ENCODE measurements at places on chromosomes 5 and 9.
A peak's percentile ranks its signal among the peaks of the same experiment; 100 is the strongest.

- DNase-seq = no peak
Measured at GRCh38 chr5:33843579-33843978, 48.2 kb downstream of the ADAMTS12 start.

GRCh38 chr5:90477621-90478215, 3.1 kb downstream of the POLR3G start:
- no peak for DNase-seq

GRCh38 chr9:136671646-136672430, 9.1 kb downstream of the EGFL7 start:
- DNase-seq = no peak

GRCh38 chr5:54732108-54732507, 214.5 kb downstream of the SNX18 start:
- no peak for DNase-seq

GRCh38 chr9:76203373-76203772, 190.9 kb downstream of the RFK start:
- DNase-seq = no peak

GRCh38 chr5:40395251-40395650, 284.5 kb upstream of the PTGER4 start:
- DNase-seq = no peak

GRCh38 chr9:18474783-18475182, 830 bp downstream of the ADAMTSL1 start:
- no peak for DNase-seq

GRCh38 chr9:35757892-35758275, 3.8 kb upstream of the MSMP start:
- no peak for DNase-seq

- DNase-seq = no peak
Measured at GRCh38 chr5:54738118-54738972, 220.8 kb downstream of the SNX18 start.

GRCh38 chr5:142115937-142116614, 7.5 kb downstream of the NDFIP1 start:
- DNase-seq = no peak

DNA sequence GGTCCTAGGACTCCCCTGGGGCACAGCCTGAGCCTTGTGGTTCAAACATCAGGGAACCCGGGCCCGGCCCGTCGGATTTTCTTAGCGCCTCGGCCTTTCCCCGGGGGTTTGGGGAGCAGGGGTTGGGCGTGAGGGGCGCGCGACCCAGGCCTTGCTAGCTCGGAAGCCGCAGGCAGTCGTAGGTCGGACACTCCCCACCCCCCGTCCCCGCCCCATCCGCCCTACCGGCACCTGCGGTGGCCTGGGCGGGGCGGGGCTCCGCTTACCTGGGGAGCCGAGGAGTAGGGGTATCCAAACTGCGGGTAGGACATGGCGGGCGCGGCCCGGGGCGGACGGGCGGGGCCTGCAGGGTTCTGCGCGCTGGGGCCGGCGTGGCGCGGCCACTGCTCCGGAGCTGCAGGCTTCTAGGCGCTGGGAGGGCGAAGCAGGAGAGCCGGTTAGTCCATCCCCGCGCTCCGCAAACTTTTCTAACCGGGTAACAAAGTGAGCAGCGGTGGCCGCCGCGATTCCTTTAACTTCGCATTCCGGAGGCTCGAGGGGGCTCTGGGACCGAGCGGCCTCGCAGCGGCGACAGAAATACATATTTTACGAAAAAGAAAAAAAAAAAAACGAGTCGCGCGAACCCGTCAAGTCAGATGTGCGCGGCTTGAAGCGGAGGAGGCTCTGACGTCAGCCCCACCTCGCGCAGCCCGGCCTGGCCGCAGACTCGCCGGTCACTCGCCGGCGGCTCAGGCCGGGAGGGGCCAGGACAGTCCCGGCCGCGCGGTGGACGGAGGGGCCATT, at the start of gene IRX4:
Gene IRX4, minus strand, starts transcription at position 589 of the 783 bp plus-strand sequence. Its CDS starts 278 bp downstream, at position 311.
- DNase-seq = no peak

- DNase-seq = no peak
Measured at GRCh38 chr5:16013334-16014065, 166.1 kb downstream of the MARCHF11 start.

- no peak for DNase-seq
Measured at GRCh38 chr5:2699686-2700085, 51.8 kb downstream of the IRX2 start.

GRCh38 chr5:154580422-154580821, 102.4 kb upstream of the HAND1 start:
- no peak for DNase-seq

GRCh38 chr9:113593682-113594281, 130.3 kb downstream of the RGS3 start:
- no peak for DNase-seq

DNA sequence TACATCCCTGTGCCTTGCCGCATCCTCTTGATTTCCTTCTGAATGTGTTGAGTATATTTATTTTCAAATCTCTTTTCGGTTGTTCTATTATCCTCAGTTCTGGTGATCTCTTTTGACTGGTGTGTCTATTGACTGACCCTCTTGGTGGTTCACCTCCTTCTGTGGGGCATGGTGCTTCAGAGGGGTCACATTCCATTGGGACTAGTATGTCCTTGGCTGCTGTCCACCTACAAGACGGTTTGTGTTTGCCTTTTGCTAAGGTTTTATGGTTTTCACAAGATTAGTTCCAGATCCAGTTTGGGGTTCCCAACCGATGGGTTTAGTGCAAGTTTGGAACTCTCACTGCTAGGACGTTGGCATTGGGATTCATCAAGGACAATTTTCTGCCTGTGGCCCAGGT, 66.6 kb downstream of the PHF2 start:
- no peak for DNase-seq

DNA sequence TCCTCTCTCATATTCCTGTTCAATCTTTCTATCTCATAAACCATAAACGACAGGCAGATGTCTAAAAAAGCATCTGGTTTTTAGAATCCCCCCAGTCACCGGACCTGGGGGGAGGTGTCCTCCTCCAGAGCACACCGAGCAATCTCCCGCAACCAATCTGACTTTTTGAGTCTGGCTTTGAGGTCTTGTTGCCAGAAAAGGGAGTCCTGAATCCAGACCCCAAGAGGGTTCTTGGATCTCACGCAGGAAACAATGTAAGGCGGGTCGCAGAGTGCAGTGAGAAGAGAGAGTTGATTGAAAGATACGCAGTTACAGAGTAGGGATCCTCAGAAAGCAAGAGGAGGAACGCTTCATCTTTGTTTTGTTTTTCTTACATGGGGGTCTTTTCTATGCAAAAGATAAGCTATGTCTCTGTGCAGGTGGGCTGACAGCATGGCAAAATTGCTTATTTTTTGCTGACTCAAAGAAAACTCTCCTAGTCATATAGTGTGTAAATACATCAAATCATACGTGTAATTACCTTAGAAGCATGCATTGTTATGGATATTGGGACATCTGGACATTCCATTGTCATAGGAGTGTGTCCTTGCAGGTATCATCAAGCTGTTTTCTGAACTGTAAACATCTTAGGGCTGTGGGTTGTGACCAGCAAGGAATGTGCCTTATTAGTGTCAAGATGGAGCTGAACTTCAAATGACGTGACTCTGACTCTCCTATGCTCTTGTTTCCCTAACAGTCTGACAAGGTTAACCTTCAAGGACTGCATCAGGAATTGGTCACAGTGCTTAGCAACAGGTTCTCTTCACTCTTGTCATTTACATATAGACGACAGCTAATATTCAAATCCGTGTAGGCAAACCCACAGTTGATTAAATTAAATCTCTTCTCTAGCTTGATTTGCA, 159.3 kb upstream of the DAPK1 start:
- no peak for DNase-seq

- peak; percentile 80 for DNase-seq
Measured at GRCh38 chr5:150789943-150790611, 11.5 kb downstream of the SMIM3 start.

GRCh38 chr5:107232788-107233187, 437.9 kb downstream of the EFNA5 start:
- no peak for DNase-seq

DNA sequence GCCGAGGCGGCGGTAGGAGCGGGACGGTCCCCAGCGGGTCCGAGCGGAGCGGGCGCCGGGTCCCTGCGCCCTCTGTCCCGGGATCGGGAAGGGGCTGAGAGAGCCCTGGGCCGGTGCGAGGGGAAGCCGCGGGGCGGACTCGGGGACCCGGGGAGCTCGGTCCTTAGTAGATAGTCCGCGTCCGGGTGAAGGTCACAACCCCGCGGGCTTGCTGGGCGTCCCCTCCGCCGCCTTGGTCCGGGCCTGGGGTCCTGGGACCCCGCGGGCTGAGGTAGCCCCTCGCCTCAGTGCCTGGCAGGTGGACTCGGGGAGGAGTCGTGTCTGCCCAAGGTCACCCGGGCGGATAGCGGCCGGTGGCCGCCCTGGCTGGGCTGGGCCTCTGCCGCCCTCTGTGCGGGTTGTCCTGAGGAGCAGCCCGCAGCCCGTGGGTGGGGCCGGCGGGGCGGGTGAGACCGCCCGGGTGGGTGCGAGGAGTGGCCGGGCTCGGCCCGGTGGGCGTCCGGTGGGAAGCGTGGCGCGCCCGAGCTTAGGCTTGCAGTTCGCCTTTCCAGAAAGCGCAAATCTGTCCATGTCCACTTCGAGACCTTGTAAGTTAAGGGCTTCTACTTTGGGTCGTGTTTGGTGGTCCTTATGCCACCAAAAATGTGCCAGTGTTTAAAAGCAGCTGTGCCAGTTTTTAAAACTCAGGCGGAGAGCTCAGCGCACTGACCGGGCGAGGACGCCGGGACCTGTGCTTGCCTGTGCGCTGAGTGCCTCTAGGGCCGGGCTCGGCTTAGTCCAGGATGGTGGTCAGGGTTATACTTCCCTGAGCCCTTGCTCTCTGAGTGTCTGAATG, 554 bp downstream of the SDHA start:
- DNase-seq = peak; percentile 17

DNA sequence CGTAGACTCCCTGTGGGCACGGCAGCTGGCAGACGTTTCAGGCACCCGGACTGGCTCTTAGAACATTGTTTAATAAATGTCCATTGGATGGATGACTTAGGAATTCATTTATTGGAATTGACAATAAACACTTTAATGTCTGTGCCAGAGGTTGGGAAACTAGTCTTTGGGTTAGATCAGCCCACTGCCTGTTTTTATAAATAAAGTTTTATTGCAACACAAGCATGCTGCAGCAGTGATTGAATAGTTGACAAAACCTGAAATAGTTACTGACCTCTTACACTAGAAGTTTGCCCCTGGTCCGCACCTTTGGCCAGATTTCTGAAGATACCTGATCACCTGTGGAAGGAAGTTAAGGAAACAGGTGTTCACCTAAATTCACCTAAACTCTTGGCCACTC, 51.6 kb downstream of the DMRT1 start:
- DNase-seq = no peak

- DNase-seq = no peak
Measured at GRCh38 chr9:135344523-135344901, 135.1 kb upstream of the PPP1R26 start.

GRCh38 chr5:120697147-120697546, 233.0 kb downstream of the PRR16 start:
- no peak for DNase-seq

GRCh38 chr9:33106827-33107621, 30.6 kb upstream of the SMU1 start:
- DNase-seq = no peak

DNA sequence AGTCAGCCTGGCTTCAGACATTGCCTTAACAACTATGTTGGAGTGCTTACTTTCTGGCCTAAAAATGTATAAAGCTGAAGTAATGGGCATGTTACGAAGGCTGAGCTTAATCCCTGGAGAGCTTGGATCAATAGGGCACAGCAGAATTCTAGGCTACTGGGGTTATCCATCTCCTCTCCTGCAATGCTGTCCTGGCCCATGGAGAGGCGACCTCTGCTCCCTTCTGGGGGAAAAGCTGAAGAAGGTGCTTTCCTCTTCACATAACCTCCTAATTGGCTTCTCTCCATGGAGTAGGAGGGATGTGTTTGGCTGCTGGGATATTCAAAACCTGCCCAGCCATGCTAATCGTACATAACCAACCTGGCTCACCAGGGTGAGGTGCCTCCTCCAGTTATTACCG, 403.5 kb downstream of the DMRT2 start:
- DNase-seq = no peak

DNA sequence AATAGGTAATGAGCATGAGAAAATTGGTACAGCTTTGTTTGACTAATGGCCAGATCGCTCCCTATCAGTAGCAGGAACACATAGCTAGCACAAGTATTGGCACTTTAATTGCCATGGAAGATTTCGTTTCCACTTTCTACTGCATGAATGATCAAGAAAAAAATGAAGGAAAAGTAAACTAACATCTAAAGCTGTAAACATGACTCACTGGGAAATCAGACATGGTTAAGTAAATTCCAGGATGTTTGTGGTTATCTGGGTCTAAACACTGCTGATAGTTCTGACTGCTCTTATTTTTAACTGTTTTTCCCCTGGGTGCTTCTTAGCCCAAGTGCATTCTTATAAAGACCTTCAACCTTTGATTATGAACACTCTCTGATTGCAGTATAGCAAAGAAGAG, 388.9 kb downstream of the NR2F1-AS1 start:
- DNase-seq = no peak

DNA sequence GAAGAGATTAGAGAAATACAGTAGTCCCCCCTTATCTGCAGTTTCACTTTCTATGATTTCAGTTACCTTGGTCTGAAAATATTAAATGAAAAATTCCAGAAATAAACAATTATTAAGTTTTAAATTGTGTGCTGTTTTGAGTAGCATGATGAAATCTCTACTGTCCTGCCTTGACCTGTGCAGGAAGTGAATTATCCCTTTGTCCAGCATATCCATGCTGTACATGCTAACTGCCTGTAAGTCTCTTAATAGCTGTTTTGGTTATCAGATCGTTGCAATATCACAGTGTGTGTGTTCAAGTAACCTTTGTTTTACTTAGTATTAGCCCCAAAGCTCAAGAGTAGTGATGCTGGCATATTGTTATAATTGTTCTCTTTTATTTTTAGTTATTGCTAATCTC, 11.2 kb upstream of the JAK2 start:
- no peak for DNase-seq

DNA sequence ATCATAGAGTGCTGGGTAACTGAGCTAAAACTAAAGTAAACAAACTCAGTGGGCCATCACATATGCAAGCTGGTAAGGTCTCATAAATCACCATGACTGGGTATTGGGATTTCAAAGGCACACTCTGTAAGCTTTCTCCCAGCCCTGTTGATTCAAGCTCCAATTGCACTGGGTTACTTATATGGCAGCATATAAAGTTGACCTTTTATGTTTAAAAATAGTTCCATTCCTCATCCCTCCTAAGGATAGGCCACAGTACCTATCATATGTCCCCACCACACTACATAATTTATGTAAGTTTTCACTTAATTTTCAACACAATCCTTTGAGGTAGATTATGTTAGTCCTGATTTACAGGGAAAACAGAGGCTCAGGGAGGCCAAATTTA, 438.4 kb downstream of the RAB3C start:
- DNase-seq = no peak

- DNase-seq = peak; percentile 68
Measured at GRCh38 chr5:62731022-62731421, 152.4 kb downstream of the LRRC70 start.
